Brain microvascular endothelial cell (primary cell): ENCODE measurements at places on chromosomes 4 and X.

- DNase-seq, result no peak
These were observed 18.0 kb downstream of the CCDC149 start for GRCh38 chr4:24894846-24895245.

GRCh38 chr4:162506253-162506652 lies 342.5 kb upstream of the FSTL5 start:
- peak; percentile 51 for DNase-seq

DNA sequence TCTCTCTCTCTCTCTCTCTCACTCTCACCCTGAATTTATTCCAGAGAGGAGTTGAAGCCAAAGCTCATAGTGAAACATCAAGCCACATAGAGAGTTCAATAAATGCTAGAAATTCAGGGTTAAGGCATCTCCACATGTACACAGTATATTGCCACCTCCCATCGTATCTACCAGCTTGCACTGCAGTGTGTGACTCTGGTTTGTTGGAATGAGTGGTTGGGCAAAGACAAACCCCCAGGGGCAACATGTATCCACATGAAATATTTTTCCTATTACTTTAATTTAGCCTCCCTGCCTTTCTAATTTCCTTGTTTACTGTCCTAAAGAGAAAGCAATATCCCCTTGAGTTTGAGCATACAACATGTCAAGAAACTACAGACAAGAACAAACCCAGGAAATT lies 247.3 kb downstream of the SPATA18 start:
- DNase-seq, result no peak

DNA sequence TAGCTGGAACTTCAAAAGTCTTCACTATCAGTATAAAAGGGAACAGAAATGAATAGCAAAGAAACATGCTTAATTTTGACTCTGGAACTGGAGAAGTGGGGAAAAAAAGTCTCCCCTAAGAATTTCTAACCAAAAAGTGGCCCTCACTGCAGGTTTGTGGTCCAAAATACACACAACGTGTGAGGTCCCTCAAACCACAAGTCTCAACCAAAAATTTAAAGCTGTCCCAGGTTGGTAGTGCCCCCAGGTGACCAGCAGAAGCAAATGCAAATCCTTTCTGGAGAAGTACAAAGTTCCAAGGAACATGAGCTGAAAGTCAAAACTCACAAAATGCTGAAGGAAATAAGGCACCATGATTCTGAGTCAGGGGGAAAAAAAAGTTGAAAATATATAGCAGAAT lies 23.6 kb upstream of the VAMP7 start:
- no peak for DNase-seq

DNA sequence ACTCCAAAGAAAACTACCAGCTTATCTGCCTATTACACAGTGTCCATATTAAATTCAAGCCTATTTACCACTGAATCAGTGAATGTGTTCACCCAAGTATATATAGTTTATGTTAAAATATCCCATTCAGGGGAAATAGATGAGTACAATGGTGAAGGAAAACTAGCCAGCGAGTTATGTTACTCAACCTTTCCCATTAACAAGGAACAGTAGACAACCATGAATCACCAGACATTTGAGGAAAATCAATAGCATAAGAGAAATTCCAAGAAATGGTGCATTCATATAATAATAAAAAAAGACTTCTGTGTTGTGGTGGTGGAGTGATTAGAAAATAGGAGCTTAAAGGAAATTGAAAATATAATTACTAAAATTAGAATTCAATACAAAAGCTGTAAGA lies 21.3 kb downstream of the IQCM start:
- DNase-seq, result no peak

GRCh38 chr4:113026556-113026955 lies 22.9 kb upstream of the ANK2 start:
- peak; percentile 44 for DNase-seq

GRCh38 chr4:27789773-27790172 lies 929.1 kb downstream of the STIM2 start:
- DNase-seq, result peak; percentile 38

GRCh38 chr4:146582864-146583263 lies 55.8 kb upstream of the POU4F2 start:
- DNase-seq, result no peak

GRCh38 chr4:25439918-25440477 lies 62.9 kb downstream of the ANAPC4 start:
- DNase-seq, result peak; percentile 82

- DNase-seq, result no peak
These were observed 228.2 kb upstream of the DIPK2B start for GRCh38 chrX:45428831-45429230.

DNA sequence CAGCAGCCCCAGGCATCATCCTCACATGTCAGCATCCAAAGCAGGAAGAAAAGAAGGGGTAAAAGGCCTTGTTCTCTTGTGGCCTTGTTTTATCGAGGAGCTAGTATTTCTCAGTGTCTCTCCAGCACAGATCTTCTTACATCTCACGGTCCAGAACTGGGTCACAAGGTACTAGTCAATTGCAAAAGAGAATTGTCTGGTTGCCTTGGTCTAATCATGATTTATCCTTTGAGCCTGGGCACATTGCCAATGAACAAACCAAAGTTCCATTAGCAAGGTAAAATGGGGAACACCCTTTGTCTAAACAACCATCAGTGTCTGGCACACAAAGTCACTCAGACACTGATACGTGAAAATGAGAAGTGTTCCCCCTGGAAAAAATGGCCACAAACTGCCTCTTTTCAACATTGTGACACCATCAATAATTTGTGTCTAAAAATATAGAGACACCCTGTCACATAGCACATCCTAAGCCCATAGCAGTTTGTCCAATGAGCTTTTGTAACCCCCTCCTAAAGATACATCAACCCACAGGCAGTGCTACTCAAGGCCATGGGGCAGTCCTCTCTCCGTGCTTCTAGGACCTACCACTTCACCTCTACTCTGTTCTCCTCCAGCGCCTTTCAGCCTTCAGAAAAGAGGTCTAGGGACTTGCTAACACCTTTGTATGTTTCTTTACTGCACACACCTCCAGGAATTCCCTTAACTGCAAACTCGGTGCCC lies 534.4 kb downstream of the MID1IP1 start:
- DNase-seq, result no peak

GRCh38 chr4:139834226-139834662 lies 168.6 kb downstream of the MGST2 start:
- no peak for DNase-seq

- DNase-seq, result peak; percentile 49
These were observed 54.9 kb downstream of the LINC00632 start for GRCh38 chrX:140764401-140764919.

DNA sequence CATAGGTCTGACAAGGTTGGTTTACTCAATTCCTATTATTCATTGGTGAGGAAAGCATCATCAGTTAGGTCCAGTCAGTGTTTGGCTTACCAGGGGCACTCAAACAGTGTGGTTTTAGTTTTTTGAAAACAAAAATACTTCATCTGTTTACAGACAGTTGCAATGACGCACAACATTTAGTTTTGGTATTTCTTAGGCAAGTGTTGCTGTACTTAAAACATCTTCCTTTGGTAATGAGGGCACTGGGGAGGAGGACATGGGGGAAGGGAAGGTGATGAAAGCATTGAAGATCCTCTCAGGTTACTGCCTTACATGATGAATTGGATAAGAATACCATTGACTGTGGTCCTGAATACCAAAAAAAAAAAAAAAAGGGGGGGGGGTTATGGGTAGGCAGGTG lies 93.7 kb upstream of the MAOA start:
- no peak for DNase-seq

GRCh38 chr4:7540206-7540605 lies 105.5 kb upstream of the PSAPL1 start:
- no peak for DNase-seq

DNA sequence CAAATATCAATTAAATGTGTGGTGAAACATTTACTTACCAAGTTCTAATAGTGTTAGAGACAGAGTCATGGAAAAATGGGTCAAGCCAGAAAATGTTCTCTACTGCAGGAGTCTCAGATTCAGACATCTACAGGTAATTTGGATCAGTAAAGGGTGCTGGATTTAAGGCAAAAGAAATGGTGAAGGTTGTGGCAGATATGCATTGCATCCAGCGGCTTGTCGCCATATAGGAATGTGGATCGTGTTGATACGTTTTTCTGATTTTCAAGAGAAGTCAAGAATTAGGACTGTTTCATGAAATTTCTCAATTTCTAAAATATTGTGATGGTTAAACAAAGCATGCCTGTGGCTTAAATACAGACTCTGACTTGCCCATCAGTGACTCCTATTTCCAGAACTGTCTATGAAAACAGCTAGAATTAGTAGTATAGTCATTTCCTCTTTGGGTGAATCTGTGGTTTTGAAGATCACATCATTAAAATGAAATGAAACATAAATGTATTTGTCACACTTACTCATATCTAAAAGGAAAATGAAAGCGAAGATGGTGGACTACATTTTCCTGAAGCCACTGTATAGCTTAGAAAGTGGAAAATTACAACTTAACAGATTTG lies 110.1 kb upstream of the VEGFC start:
- peak; percentile 78 for DNase-seq

GRCh38 chr4:188221090-188221489 lies 81.8 kb downstream of the TRIML1 start:
- DNase-seq, result no peak

GRCh38 chr4:123832173-123833026 lies 435.8 kb downstream of the SPRY1 start:
- DNase-seq, result peak; percentile 98

GRCh38 chr4:3442959-3443749 lies 1.4 kb downstream of the HGFAC start:
- no peak for DNase-seq

DNA sequence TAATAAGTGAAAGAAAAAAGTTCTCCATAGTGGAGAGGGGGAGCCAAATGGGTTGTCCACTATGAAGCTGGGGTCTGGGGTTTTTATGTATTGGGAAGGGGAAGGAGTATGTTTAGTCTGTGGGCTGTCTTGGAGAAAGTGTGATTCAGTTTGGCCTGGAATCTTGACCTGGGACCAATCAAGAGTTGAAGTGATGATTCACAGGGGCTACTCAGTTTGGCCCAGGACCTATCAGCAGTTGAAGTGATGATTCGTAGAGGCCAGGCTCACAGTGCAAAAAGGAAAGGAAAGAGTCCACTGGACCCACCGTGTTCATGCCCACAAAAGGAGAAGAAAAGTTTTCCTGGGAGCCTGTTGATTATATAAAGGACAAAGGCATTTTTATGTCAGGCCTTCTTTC lies 47.3 kb upstream of the RAB9B start:
- DNase-seq, result peak; percentile 26

DNA sequence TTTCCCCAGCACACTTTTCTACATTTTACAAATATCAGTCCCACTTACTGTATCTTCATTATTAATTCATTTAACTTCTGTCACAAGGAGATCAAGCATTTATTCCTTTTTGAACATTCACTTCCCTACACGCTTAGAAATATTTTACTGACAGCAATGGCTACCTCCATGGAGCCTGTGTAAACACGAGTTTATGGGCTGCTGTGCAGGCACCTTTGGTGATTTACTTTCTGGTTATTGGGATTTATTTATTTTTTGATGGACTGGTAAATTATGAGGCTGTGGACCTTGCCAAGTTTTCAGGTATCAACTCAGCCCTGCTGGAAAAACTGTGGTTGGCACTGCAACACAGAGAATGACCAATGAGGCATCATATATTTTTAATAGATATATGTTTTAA lies 45.4 kb upstream of the PAQR3 start:
- DNase-seq, result no peak

- DNase-seq, result no peak
These were observed 283.2 kb upstream of the PCDH10 start for GRCh38 chr4:132865922-132866321.

DNA sequence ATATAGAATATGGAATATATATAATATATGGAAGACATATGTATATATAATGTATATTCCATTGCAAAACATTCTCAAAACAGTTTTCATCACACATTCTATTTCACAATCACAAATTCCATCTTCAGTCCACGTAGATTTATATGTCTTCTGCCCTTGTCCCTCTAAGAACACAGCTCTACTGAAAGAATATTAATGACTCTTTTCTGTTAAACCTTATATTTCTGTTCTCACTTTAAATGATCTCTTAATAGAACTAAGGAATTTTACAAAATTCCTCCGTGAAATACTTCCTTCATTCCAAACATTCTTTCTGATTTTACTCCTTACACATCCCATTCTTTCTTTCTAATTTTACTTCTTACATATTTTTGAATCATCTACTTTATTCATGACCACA lies 1043.1 kb upstream of the PABPC4L start:
- no peak for DNase-seq

DNA sequence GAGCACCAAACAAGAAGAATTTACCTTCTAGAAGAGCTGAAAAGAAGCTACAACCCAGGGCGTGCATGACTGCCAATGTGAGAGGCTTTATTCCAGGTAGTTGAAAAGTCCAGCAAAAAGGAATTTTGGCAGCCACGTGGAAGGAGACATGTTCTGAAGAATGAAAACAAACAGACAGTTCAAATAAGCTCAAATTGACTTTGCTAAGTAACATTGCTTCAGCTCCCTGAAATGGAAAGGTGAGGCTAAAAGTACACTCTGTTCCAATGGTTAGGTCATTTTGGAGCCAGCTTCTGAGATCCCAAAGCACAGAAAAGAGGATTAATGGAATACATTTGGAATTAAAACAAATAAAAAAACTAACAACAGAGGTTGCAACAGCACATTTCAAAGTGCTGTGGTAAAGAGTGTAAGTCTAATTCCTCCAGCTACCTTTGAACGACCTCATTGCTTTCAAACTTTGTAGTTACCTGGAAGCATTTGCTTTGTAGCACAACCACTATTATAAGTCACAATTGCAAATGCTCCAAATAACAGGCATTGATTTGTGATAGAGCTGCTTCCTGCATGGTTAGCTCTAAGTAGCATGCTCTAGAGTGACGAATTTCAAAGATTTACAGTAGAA lies 405.3 kb upstream of the EDA2R start:
- DNase-seq, result no peak

- DNase-seq, result no peak
These were observed 605.5 kb upstream of the PITX2 start for GRCh38 chr4:111228396-111228795.

GRCh38 chr4:188015025-188015940 lies 19.7 kb downstream of the ZFP42 start:
- DNase-seq, result no peak

- DNase-seq, result no peak
These were observed 39.5 kb downstream of the TMEM165 start for GRCh38 chr4:55435141-55435841.
